ENCODE measurements at places on chromosomes 7 and 10. TPM values are rescaled to one million over a fixed set of nuclear protein-coding genes. Genes with fewer than 3 reads are reported as not detected.

The FGL2 gene
- not detected for total RNA-seq

The PTPRZ1 gene
- total RNA-seq = not detected

The PITX3 gene
- total RNA-seq = 2.7 TPM

The HOXA6 gene
- total RNA-seq = 11.8 TPM

The CYP26A1 gene
- total RNA-seq = not detected

The PI4K2A gene
- total RNA-seq = 28.6 TPM

The PNLIPRP3 gene
- not detected for total RNA-seq

The GPR85 gene
- 0.22 TPM for total RNA-seq

The CHN2 gene
- 5.1 TPM for total RNA-seq

The GRB10 gene
- 46.7 TPM for total RNA-seq

The FLNC gene
- total RNA-seq = 149 TPM

The DDX50 gene
- 32.8 TPM for total RNA-seq

GRCh38 chr10:19488592-19489280, 327.5 kb upstream of the PLXDC2 start:
- DNase-seq = no peak

GRCh38 chr10:48307711-48308018, 1.2 kb downstream of the MAPK8 start:
- DNase-seq = no peak

DNA sequence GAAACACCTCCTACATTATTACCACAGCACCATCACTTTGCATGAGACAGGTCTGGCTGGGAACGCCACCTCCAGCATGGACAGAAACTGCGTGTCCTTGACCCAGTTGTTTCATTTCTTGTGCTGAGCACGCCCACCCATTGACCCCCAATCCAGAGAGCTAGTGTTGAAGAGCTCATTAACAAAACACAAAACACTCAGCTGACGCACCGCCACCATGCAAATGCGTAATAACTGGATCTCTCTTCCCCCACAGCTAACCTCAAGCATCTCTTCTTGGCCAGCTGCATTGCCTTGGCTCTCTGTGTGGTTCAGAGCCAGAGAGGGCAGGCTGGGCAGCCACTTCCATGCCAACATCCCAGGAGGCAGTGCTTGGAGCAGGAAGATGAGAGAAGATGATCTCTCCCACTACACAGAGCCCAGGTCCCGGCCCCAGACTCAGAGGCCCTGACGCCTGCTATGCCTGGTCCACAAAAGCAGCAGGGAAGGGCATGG, 173.5 kb downstream of the PLXNA4 start:
- no peak for DNase-seq

- no peak for DNase-seq
Measured at GRCh38 chr10:112135604-112136003, 48.0 kb downstream of the GPAM start.

- no peak for DNase-seq
Measured at GRCh38 chr7:115229401-115230105, 307.7 kb downstream of the MDFIC start.

GRCh38 chr10:121524157-121524817, 74.0 kb downstream of the FGFR2 start:
- no peak for DNase-seq

- DNase-seq = no peak
Measured at GRCh38 chr10:118851062-118852035, 96.6 kb upstream of the CACUL1 start.

DNA sequence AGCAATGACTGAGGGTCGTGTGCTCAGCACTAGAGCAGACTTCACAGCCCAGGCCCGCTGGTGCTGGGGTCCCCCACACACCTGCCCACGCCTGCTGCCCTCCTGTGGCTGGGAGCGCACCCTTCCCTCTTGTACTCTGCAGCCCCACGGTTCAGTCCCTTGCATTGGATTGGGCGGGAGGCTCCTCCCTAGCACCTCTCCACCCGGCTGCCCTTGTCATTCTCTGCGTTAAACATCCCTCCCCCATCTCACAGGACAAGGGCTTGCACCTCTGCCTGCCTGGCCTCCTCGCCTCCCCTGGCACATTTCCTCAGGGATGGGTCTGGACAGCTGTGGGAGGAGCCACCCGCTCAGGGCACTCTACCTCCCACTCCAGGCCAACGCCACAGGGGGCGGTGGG, 68.6 kb downstream of the ALOX5 start:
- no peak for DNase-seq

GRCh38 chr7:134845461-134845860, 66.0 kb downstream of the CALD1 start:
- DNase-seq = no peak

GRCh38 chr10:57799625-57800024, 468.1 kb downstream of the IPMK start:
- no peak for DNase-seq

DNA sequence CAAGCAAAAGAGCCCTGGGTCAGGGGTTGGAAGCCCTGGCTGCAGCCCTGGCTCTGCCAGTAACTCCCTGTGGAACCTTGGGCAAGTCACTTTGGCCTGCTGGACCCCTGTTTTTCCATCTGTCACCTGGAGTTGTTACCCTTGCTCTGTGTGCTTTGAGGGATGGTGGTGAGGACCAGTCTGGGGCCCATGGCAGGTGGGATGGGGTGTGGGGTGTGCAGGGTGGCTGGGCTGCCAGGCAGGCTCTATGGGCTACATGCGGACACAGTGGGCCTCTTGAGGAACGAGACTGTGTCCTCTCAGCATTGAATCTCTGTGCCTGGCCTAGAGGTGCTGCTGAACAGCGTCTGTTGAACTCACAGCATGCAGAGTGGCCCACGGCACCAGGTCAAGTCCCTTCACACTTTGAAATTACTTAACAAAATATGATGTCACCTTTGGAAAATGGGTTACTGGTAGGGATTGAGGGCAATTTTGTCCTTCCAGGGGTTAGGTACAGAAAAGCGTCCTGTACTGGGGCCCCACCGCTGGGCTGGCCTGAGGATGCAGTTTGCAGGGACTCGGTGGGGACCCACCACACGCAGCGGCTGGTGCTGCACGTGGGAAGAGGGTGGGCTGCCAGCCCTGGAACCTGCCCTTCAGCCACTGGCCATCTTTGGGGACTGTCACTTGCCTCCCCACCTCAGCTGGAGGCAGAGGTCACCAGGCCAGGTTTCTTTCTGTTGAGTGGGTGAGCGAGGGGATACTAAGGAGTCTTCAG, 45.3 kb downstream of the PRF1 start:
- no peak for DNase-seq

- no peak for DNase-seq
Measured at GRCh38 chr10:125559210-125559609, 123.8 kb downstream of the TEX36 start.

DNA sequence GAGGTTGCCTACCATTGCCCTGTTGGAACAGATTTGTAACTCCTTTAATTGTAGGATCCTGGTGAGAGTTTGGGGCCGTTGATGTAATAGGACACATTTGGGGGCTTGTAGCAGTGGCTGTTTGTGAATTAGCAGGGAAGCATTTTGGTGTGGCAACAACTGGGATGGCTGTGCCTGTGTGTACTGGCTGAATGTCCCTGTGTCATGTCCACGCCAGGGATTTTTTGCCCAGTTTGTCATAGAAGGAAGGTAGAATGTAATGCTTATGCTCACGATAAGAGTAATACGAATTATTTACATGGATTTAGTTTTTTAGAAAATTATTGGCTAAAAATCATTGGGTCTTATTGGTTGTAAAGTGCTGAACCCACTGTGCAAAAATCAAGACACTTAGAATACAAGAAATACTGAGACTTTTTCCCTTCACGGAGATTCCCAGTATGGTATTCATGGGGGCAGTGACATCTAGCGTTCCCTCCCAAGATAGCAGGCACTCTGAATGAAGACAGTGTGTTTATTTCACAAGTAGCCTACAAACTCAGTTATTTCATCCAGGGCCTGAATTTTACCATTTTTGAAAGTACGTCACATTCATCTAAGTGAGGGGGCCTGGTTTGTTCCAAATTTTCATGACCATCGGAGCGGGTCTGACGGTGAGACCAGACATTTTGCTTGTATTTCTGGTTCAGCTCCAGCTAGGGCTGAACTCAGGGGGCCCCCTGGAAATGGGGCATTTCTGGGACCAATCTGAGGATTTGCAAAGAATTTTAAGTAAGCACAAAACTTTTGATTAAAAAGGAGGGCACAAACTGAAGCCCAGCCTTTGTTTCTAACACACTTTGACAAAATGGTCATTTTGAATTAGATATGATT, 74.7 kb downstream of the CACNB2 start:
- peak; percentile 13 for DNase-seq

- DNase-seq = no peak
Measured at GRCh38 chr7:136293272-136293671, 316.1 kb upstream of the MTPN start.

GRCh38 chr10:128574581-128575210, 448.5 kb upstream of the MKI67 start:
- no peak for DNase-seq

DNA sequence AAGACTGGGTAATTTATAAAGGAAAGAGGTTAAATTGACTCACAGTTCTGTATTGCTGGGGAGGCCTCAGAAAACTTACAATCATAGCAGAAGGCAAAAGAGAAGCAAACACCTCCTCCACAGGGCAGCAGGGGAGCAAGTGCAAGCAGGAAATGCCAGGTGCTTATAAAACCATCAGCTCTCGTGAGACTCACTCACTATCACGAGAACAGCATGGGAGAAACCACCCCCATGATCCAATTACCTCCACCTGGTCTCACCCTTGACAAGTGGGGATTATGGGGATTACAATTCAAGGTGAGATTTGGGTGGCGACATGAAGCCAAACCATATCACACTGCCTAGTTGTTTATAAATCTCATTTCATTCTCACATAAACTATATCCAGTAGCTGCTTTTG, 28.0 kb upstream of the CPN1 start:
- no peak for DNase-seq
